ENCODE measurements at places on chromosomes 5 and 9.

DNA sequence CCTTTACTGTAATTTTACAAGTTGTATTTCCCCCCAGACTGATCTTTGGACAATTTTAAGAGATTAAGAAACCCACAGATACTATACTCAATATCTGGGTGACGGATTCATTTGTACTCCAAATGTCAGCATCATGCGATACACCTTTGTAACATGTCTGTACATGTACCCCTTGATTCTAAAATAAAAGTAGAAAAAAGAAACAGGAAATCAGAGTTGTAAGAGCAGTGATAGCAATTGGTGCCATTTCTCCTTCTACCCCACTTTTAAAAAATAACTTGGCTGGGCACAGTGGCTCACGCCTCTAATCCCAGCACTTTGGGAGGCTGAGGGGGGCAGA lies 116.9 kb downstream of the FGF1 start:
- no peak for DNase-seq

- no peak for DNase-seq
Measured at GRCh38 chr5:135521964-135522363, 13.8 kb downstream of the NEUROG1 start.

DNA sequence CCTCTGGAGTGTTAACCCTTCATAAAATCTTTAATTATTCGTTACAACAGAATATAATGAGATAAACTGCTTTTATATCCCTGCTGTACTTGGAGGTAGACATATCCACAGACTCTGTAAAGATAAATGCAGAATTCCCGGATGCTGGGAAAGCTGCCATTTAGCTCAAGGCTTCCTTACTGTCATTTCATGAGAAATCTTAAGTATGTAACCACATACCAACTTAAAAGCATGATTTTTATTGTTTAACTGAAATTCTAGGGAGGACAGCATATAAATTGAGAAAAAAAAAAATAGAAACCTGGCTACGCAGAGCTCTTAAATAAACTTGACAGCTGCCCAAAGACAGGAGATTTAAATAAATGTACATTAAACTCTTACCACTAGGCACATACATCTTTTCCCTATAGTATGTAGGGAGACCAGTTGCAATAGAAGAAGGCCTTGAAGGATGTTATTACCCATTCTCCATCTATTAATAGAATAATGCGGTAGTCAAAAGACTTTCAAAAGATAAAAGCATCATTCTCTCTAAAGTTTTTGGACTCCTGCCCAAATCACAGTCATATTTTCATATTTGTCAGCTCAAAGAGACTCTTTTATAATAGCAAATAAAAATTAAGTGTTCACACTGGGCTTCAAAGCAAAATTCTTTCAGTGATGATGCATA lies 373.8 kb downstream of the NDUFS4 start:
- peak; percentile 22 for DNase-seq

GRCh38 chr5:65474130-65474711 lies 7.5 kb downstream of the ADAMTS6 start:
- no peak for DNase-seq
